ENCODE measurements at places on chromosomes 7 and 10. TPM values are rescaled to one million over a fixed set of nuclear protein-coding genes. Genes with fewer than 3 reads are reported as not detected.

- DNase-seq: peak; percentile 37
These were observed 74.0 kb downstream of the DGKI start for GRCh38 chr7:137772748-137773147.

DNA sequence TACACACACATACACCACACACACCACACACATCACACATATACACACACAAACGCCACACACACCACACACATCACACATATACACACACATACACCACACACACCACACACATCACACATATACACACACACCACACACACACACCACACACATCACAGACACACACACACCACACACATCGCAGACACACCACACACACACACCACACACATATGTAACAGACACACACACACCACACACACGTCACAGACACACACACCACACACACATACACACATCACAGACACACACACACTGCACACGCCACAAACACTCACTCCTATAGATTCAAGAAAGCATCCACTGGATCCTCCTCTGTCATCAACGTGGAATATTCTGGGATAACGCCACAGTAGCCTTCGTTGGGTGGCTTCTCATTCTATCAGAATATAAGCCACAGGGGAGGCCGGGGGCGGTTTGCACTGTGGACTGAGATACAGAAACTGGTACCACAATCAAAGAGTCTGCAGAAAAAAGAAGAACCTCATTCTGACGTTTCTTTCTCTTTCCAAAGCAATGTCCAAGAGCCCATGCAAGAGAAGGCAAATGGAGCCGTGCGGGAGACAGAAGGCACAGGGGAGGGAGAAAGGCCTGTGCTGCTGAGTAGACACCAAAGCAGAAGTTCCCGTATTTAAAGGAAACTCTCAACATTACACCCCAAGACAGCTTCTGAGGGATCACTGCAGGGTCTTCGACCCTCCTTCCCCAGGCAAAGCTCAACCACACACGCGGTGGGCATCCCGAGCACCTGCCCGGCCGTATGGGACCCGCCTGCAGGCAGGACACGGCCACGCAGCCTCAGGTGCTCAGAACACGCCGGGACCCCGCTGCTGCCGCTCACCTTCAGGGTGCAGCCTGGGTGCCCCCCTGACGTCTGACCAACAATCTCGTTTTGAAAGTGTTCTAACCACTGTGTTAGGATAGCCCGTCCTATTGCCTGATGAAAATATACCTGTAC is 321.2 kb downstream of the DNAJB6 start:
- DNase-seq: no peak

DNA sequence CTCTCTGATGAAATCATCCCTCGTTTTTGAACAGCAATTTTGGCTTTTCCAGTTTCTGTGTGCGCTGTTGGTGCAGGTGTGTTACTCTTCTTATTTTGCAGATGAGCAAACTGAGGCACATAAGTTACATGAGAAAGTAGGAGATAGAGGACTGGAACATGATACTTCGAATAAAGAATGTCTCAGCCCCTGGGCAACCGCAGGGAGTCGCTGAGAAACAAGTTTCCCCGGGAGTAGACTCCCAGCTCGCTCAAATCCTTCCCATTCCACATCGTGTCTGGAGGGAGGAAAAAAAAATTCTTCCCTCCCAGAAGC is 18.0 kb downstream of the MXI1 start:
- no peak for DNase-seq

GRCh38 chr7:144649120-144649519 is 186.7 kb downstream of the TPK1 start:
- DNase-seq: no peak

DNA sequence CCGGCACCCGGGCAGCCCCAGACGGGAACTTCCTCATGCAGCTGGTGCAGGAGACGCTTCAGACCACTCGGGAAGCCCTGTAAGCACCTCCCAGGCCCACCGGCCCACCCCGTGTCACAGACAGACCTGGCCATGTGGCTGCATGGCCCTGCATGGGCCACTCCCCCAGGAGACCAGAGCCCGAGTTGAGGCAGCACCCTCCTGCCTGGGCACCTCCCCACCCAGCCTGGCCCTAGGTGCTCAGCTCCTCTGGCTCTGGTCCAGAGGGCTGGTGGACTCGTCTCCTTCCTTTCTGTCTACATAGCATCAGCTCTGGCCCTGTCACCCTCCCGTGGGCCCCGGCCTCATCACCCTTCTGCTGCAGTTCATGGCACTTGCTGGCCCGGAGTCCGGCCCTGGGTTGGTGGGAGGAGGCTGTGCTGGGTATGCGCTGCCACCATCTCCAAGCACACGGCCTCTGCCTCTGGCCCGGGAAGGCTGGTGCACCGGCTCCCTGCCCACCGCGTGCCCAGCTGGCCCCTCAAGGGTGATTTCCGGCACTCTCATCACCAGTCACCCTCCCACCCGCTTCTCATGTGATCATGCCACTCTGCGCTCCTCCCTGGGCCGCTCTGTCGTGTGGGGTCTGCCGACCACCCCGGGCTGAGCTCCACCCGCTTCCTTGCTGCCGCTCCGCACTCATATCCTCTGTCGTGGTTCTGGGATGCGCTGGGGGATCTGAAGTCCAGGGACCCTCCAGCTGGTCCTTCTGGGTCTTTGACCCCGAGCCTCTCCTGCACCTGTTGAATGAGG is 53.1 kb upstream of the DPYSL4 start:
- DNase-seq: no peak

GRCh38 chr7:122618585-122619189 is 80.2 kb downstream of the RNF133 start:
- DNase-seq: peak; percentile 9

GRCh38 chr10:132292287-132293200 is 15.2 kb downstream of the STK32C start:
- no peak for DNase-seq

- no peak for DNase-seq
These were observed 65.3 kb downstream of the CARD11 start for GRCh38 chr7:2978408-2978807.

DNA sequence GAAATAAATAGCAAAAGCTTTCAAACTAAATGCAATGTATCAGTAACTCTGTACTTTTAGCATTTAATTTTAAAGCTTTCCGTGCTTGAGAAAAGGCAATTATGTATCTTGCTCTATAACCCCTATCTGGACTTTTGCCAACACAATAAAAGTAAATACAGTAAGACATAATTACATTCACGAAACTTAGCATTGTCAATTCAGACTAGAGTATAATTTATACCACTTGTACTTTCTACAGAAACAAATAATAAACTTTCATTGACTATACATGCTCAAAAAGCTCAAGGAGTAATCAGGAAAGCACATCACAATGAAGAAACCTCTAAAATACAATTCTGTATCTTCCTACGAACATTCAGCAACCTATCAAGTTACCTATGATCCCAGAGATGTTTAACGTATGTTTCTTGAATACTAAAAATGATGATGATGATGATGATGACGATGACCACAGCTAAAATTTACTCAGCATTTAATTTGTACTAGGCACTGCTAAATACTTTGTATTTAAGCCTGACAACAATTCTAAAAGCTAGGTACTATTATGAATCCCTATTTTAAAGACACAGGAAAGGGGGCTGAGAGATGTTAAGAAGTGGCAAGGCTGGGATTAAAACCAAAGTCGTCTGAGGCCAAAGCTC is 44.9 kb downstream of the MINDY3 start:
- DNase-seq: no peak

- DNase-seq: no peak
These were observed 59.3 kb downstream of the ABCC2 start for GRCh38 chr10:99841746-99842145.

DNA sequence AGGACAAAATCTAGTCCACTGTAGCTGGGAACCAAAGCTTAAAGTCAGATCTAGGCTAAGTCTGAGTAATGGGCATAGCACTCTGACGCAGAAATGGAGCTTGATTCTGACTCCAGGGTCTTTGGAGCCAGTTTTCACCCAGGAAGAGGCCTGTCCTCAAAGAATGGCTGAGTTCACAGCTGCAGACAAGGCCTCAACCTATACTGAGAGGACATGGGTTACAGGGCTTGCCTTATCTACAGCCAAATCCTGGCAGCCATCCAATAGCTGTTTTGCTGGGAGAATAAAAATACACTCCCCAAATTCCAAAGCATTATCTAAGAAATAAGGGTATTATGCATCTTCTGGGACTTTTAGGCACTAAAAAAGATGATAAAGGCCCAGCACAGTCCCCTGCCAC is 154.8 kb downstream of the RAPGEF5 start:
- no peak for DNase-seq

GRCh38 chr10:12500381-12501303 is 151.3 kb downstream of the CAMK1D start:
- DNase-seq: no peak

GRCh38 chr10:114632869-114633715 is 25.0 kb downstream of the ABLIM1 start:
- DNase-seq: no peak

DNA sequence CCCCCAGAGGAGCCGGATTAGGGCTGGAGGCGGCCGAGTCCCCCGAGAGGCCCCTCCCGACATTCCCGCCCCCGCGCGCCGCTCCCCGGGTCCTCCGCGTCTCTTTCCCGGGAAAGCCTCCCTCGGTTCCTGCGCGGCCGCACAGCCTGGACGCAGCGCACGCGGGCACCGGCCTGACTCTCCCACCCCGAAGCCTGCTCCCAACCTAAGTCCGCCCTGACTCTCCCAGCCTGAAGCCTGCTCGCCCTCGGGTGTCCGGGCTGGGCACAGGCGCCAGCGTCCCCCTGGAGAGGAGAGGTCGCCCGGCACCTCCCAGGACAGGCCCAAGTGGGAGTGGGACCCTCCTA is 441 bp upstream of the VENTX start:
- DNase-seq: no peak

DNA sequence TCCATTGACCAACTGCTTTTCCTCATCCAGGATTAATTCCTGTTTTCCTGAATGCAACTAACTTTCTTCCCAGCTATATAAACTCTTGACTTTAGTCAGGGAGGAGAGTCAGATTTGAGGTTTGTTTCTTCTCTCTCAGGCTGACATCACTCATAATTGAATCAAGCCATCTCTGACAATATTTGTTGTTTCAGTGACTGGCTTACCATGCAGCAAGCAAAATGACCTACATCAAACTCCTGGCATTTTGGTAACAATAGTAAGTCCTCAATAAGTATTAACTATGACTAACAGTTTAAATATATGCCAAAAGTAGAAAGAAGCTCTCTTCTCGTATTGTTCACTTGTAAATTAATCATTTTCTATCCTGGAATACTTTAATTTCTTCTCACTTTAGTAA is 625.7 kb upstream of the KCND2 start:
- DNase-seq: no peak

DNA sequence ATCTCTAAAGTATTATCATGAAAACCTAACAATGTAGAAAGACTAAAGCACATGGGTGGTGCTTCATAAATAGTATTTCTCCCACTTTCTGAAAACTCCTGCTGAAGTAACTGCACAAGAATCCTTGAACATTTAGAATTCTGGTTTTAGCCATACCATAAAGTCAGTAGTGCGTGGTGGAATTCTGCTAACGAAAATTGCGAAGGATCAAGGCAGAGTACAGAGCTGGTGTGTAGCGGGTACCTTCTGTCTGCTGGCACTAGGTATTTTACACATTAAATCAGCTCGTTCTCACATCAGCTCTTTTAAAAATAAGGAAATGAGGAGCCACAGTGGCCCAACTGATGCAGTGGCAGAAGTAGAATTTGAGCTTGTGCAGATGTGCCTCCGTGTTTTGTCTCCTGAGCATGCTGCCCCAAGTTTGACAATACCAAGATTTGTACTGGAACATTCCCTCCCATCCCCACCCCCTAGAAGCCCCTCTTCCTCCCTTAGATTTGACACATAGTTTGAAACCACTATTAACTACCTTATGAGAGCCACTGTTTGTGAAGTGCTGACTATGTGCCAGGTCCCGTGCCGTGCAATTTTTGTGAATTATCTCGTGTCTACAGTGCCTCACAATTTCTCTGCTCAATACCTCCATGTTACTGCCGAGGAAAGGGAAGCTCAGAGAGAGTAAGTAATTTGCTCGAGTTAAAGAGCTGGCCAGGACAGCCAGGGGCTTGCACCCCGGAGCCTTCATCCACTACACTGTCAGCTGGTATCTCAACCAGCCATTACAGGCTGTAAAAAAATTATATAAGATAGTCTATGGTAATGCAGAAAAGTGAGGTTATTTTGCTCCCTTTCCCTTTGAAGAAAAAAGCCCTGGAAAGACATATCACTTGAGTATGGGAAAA is 66.9 kb downstream of the EGFR start:
- no peak for DNase-seq

GRCh38 chr7:150359622-150360362 is 8.8 kb upstream of the REPIN1 start:
- no peak for DNase-seq

DNA sequence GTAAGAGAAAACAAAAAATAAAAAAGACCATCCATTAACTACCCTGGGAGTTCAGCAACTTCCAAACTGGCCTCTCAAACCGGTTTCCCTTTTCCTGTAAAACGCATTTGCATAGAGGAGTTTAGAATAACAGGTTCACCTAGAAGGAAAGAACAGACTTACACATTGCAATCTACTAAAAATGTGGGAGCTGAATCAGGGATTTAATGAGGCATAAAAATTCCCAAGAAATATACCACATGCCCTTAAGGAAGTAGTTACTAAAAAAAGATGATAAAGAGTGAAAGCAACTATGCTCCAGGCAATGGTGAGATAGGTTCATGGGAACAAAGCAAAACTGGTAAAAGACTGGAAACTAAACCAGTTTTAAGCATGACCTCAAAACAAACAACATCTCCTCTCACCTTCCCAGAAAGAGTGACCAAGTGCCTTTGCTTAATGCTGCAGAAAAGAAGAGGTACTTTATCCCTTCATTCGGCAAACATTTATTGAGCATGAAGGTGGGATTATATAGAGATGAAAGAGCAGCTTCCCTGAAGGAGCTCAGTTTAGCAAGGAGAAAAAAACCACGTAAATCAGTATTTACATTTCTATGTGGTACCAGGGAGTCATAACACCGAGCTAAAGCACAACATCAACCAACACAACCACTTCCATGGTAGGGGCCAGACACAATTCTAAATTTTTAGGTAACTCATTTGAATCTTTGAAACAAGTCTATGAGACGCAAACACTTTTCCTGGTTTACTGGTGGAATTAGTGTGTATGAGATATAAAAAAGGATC is 152.8 kb downstream of the SGMS1 start:
- no peak for DNase-seq

- DNase-seq: peak; percentile 88
These were observed 81.9 kb upstream of the CALN1 start for GRCh38 chr7:72493850-72494661.

GRCh38 chr7:30998180-30998579 is 34.4 kb downstream of the GHRHR start:
- no peak for DNase-seq

GRCh38 chr7:132109769-132110168 is 466.5 kb downstream of the PLXNA4 start:
- no peak for DNase-seq

Gene OR2A42
- not detected for total RNA-seq

Gene DNAJC12
- 42.8 TPM for total RNA-seq

Gene ABI1
- 44.4 TPM for total RNA-seq

Gene TMEM72
- not detected for total RNA-seq

Gene SFTPA2
- not detected for total RNA-seq

Gene DDC
- not detected for total RNA-seq

Measured in SK-MEL-5 (cell line).